Fibroblast of skin of right quadriceps (primary cell): ENCODE measurements at places on chromosomes 11 and 22.

GRCh38 chr11:121448431-121448941 is 3.6 kb upstream of the SORL1 start:
- no peak for DNase-seq

DNA sequence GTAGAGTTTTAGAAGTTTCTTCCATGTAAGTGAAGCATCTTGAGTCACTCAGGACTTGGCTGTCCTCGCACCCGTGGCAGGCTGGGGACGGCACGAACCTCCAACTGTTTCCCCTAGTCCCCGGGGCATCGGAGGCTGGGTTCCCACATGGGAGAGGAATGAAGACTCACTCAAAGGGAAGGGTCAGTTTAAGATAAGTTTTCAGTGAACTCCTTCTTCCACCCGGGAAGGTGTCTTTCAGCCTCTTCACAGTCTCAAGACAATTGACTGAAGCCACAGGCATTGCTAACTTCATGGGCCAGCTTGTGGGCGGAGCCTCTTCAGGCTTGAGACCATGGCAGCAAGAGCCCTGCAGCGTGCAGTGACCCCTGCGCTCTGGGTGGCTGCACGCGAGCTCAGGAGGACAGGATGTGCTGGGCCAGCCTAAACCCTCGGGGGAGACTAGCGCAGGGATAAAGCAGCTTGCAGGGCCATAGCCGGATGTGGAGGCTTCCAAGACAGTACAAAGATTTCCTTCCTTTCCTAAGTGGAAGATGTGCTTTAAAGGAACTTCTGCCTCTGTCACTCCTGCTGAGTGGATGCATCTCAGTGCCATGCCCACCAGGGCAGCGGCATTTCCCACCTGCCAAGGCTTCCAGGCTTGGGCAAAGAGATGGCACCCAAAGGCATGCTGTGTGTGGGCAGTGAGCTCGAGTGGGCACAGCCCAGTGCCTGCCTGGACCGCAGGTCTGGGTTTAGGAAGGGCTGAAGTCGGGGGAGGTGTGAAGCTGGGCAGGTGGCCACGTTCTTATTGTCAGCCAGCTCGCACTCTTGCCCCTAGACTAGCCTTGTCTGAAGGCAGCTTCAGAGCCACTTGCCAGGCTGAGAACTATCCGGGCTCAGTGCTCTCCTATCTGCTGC is 32.9 kb downstream of the PPIL2 start:
- no peak for DNase-seq

DNA sequence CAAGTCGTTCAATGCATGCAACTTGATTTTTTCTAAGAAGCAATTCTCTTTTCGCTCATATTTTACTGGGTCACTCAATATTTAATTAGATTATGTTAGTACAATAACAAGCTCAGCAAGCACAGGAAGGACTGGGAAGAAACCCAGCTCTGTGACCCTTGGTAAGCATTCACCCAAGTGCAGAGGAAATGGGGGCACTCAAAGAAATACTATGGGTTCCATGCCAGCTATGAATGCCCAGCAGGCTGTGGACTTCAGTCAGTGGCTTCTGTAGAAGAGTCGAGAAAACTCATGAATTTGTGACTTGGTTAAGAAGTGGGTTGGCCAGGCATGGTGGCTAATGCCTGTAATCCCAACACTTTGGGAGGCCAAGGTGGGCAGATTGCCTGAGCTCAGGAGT is 123.6 kb downstream of the GALNT18 start:
- no peak for DNase-seq

GRCh38 chr11:116052603-116053547 is 548.7 kb upstream of the CADM1 start:
- no peak for DNase-seq

DNA sequence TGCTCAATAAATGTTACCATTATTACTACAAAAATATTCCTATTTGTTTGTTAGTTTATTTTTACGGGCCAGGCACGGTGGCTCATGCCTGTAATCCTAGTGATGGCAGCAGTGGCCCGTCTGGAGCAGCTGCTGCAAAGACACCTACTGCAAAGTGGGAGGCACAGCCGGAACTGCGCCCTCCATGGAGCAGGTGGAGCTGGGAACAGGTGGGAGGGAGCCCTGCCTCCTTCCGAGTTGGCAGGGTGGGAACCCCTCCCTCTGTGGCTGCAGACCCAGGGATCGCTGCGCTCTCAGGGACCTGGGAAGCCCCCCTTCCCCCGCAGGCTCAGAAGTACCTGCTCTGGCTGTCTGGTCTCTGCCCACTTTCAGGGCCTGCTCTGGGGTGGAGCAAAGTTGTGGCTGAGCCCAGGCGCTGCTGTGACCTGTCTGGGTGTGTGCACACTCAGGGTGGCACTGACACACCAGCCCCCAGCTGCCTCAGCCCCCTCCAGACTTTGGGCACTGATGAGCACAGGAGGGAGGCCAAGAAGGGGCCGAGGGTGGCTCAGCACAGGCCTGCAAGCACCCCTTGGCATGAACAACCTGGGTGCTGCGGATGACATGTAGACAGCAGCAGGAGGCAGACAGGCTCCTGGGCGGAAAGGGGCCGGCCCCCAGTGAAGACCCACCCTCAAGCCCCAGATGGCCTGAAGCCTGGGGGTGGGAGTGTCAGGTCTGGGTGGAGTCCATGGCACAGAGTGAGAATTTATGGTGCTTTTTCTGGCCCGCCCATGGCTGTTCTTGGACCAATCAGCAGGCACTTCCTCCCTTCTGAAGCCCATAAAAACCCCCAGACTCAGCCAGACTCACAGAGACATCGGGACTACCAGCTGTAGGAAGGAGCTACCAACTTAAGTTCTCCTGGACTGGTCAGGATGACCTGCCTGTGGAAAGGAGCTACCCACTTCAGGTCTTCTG is 103.7 kb upstream of the CLMP start:
- DNase-seq = no peak

GRCh38 chr22:29016067-29016938 is 45.3 kb downstream of the C22orf31 start:
- DNase-seq = no peak

DNA sequence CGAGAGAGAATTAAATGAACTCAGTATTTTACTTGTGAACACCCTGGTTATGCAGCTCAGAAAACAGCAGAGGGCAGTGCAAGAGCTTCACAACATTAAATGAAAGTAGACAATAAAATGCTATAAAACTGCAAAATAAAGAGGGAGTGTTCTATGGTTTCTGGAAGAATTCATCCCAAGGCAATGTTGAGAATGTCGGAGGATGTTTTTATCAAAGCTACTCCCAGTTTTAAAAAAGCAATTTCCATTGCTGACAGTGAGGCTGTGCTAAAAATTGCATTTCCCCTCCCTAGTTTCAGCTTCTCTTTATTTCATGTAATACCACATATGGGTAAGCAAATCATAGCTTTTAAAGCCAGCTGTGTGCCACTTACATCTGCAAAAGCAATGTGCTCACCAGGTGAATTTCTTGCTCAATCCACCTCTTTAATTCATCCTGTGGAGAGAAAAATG is 296.8 kb downstream of the RAB38 start:
- DNase-seq = peak; percentile 59

DNA sequence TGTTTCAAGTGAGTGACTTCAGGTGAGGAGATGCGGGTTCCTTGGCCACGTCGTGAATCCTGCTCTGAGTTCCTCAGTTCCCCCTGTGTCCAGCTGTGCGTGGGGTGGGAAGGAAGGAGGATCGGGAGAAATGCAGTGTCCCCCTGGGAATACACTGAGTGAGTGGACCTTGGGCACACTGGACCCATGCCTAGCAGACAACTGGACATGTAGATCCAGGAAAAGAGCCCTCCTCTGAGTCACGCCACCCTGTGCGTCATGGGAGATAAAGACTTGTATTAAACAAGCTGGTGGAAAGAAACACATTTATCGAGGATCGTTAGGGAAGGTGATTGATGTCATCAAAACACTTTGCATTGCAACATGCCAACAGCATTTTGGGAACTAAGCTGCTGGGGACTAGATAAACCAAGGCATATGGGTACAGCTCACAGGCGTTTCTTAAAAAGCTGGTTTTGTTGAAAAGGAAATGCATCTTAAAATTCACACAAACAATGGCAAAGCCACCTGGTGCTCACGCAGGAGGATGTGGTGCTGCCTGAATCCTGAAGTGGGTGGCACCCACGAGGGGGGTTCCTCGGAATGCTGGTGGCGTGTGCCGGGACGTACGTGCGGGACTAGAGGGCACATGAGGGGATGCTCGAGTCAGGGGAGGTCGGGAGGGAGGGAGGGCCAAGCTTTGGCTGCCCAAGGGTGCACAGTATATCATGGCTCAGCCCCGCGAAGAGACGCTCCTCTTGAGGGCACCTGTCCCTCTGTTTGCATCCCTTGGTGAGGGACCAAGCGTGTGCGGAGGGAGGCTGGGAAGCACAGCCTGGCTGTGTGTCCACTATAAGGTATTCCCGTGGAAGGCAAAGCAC is 303.5 kb downstream of the TBC1D22A start:
- DNase-seq = no peak

DNA sequence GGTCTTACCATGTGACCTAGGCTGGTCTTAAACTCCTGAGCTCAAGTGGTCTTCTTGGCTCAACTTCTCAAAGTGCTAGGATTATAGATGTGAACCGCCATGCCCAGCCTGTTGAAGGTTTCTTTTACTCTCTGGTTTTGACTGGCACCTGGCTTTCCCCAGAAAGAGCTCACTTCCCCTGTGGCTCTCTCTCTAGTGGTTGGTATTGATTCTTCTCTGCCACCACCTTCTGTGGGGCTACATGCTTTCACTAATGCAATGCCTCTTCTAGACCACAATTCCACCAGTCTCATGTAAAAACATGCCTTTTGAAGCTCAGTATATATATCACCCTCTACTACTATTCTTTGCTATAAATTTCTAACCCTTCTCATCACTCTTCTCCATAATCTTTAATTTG is 67.2 kb downstream of the CCDC83 start:
- no peak for DNase-seq

DNA sequence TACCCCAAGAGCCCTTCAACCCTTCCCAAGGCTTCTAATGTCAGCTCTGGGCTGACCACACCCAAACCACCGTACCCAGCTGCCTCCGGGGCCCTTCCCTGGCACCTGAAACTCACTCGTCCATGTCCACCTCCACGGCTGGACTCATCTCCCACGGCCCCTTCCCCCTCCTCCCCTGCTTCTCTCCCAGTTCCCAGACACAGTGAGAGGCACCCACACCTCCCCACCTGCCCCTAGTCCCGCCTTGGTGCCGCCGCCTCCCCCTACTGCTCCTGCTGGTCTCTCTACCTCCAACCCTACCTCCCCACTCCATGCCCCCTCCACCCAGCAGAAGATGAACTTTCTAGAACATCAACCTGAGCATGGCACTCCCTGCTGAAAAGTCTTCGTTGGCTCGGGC is 39.5 kb downstream of the ELFN2 start:
- DNase-seq = no peak

DNA sequence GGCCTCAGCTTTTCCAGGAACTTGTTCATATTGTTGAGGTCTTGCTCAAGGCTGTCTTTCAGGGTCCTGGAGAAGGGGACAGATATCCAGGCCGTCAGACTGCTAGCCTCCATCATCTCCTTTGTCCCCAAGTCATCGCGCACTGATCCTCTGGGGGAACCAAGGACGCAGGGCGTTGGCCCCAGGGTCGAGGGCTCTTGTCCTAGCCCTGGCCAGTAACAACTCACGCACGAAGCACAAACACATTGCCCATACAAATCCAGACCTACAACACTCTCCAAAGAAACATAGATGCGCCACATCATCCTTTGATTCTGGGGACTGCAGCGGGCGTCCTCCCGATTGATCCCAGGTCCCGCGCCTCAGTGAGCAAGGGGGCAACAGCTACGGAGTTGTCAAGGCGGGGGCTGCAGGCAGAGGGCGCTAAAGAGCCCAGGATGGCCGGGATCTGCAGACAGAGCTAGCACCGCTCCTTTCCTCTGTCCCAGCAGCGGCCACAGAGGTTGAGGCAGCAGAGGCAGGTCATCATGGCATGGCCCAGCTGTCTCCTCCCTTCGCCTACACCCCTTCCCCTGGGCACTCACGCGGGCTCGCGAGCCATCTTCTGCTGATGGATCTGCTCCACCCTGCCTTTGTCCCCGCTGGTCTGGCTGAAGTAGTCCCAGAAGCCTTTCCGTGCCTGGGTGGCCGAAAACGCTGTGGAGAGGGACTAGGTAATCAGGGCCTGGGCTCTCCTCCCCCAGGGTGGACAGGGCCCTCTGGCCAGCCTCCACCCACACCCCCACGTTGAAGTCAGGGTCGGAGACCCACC is 472 bp downstream of the APOA5 start:
- DNase-seq = peak; percentile 53

- peak; percentile 81 for DNase-seq
Measured at GRCh38 chr22:21712751-21713427, 22.7 kb downstream of the YPEL1 start.

DNA sequence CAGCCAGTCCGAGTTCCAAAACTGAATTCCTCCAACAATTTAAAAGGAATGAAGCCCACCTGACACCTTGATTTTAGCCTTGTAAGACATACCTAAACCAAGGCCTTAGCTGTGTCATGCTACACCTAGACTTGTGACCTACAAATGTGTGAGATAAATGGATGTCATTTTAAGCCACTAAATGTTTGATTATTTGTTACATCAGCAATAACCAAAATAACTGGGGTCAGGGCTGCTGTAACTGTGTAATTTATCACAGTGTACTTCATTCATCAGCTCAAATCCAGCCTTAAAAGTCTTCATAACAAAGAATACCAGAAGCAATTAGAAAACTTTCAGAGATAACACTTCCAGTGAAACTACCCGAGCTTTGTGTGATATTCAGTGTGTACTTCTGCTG is 673.0 kb upstream of the ANO3 start:
- DNase-seq = no peak

DNA sequence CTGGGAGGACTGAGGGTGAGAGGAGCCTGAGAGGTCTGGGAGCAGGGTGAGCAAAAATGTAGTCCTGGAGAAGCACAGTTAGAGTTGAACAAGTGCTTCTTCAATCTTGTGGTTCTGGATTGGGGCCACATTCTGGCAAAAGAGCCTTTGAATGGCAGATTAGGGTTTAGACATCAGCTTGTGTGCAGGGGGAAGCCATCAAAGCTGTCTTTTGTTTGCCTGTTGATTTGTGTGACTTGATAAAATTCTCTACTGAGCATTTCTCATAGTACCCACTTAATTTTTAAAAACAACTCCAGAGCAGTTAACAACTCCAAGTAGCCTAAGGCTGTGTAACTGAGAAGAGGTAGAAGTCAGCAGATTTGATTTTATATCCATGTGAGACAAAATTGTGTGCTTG is 166.2 kb downstream of the FAT3 start:
- no peak for DNase-seq

- no peak for DNase-seq
Measured at GRCh38 chr11:46637546-46637945, 20.2 kb downstream of the ATG13 start.

GRCh38 chr22:31625661-31626426 is 36.2 kb downstream of the PISD start:
- peak; percentile 31 for DNase-seq
